ENCODE measurements at places on chromosomes 7 and 10. TPM values are rescaled to one million over a fixed set of nuclear protein-coding genes. Genes with fewer than 3 reads are reported as not detected.

The SPDYE8 gene
- not detected for total RNA-seq

The GPR22 gene
- total RNA-seq: not detected

The PON1 gene
- total RNA-seq: not detected

The MRC1 gene
- total RNA-seq: not detected

The PLCE1 gene
- total RNA-seq: 2.2 TPM

The SPAM1 gene
- not detected for total RNA-seq

The VWA2 gene
- total RNA-seq: 1.2 TPM

The GPR26 gene
- total RNA-seq: not detected

The H2AZ2 gene
- total RNA-seq: 208 TPM

The SEMA3A gene
- 13.7 TPM for total RNA-seq

The AVPI1 gene
- 6.5 TPM for total RNA-seq
